Stimulated activated memory B cell treated with anti-CD40 and anti-IgM and Interleukin-4, amounts not matched to agents 10 μg/mL and 1 μg/mL and 100 μg/mL, for 72 hours (primary cell): ENCODE measurements at places on chromosomes 5 and 9.

- no peak for ATAC-seq
Observed at GRCh38 chr5:145960848-145961600, 24.6 kb downstream of the SH3RF2 start.

DNA sequence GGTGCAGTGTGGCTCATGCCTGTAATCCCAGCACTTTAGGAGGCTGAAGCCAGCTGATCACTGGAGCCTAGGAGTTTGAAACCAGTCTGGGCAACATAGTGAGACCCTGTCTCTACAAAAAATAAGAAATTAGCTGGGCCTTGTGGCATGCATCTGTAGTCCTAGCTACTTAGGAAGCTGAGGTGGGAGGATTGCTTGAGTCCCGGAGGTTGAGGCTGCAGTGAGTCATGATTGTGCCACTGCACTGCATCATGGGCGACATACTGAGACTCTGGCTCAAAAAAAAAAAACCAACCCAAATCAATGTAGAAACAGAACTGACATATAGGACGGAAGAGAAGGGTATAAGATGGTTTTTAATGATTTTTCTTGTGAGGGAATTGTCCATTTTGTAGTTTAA lies 27.7 kb downstream of the G3BP1 start:
- no peak for ATAC-seq

DNA sequence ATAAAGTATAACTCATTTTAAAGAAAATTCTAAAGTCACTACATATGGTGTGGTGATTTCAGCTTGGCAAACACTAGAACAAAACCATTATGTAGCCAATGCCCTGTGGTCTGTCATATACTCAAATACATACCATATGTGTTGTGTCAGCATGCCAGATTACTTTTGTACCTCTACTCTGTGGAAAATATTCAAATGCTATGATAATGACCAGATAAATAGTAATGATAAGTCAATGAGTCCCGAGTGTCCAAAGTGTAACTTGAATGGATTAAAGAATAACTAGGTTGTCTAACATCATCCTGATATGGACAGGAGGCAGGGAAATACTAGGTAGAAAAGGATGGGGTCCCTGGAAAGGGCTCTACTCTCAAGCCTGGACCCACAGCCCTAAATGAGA lies 58.0 kb upstream of the IL6ST start:
- no peak for ATAC-seq

DNA sequence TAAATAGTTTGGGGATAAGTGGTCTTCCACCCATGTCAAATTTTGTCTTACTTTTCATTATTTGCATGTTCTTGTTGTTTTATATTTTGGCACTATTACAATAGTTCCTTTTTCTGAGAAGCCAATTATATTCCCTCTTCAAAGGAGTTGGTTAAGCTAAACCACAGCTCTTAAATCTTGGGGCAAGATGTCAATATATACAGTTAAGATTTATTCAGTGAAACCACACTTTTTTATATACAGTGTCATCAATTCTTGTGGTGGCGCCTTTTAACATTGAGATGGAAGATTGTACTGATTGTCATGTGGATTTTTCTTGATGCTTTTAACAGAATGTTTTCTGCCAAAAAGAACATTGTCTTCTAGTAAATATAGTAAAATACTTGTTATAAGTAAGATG lies 104.1 kb downstream of the MTREX start:
- ATAC-seq = no peak

GRCh38 chr9:2559192-2560152 lies 62.1 kb upstream of the VLDLR start:
- peak; percentile 20 for ATAC-seq

GRCh38 chr9:106305428-106306133 lies 557.4 kb upstream of the ZNF462 start:
- ATAC-seq = no peak

DNA sequence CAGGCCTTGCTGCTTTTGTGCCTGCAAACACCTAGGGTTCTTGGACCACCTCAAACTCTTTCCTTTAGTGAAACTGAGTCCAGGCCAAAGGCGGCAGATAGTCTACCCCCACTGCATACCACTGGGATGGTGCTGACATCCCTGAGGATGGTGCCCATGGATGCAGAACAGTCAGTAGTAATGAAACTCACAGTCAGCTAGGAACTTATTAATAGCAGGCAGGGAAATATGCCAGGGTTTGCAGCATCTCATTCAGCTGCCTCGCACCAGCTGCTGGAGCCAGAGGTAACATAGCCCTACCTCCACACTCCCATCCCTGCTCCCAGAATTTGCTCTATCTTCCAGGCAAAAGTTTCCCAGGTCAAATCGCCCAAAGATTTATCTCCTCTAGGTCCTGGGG lies 189.1 kb downstream of the SREK1 start:
- no peak for ATAC-seq

GRCh38 chr9:81656004-81656403 lies 33.3 kb downstream of the TLE1 start:
- peak; percentile 98 for ATAC-seq

GRCh38 chr9:109143881-109144562 lies 23.0 kb downstream of the FRRS1L start:
- peak; percentile 67 for ATAC-seq

DNA sequence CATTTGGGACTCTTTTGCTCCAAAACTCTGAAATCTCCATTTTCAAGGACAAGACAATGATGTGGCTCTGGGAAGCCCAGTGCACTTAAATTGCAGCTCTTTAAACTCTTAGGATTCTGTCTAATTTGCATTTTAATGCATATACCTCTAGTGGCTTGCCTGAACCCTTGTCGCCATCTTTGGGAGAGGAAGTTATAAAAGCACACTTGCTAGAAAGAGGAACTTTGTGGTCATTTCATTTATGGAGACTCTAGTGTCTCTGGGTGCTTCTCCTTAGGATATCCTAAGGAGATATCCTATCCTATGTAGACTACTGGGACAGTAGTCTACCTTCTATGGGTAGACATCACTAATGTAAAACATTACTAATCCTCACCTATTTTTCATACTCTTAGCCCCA lies 77.3 kb upstream of the SLC1A3 start:
- no peak for ATAC-seq

- ATAC-seq = no peak
Observed at GRCh38 chr5:91928754-91929521, 545.8 kb upstream of the ARRDC3 start.

GRCh38 chr9:89710697-89711096 lies 105.9 kb downstream of the GADD45G start:
- no peak for ATAC-seq

- no peak for ATAC-seq
Observed at GRCh38 chr9:112157087-112157486, 18.0 kb downstream of the SUSD1 start.

DNA sequence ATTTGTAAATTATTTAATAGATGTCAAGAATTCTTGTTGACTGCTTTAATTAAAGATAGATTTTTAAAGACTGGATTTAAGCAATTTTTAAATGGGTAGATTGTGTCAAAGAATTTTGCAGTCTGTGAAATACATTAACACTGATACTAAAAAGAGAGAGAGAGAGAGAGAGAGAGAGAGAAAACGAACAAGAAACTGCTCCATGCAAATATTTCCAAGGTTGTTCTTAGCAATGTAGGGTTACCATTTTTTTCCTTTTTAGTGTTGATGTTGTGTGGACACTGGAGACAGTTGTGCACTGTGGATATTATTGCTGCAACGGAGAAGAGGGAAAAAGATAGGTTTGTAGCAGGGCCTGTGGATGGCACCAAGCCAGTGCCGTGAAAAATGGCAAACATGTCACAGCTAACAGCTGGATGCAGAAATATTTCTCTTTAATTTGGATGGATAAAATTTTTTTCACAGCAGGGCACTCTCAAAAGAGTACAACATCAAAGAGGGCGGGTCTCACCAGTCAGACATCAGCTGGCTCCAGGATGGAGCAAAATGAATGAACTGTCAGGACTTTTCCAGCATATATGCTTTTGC lies 58.2 kb downstream of the PRDM6 start:
- ATAC-seq = no peak

DNA sequence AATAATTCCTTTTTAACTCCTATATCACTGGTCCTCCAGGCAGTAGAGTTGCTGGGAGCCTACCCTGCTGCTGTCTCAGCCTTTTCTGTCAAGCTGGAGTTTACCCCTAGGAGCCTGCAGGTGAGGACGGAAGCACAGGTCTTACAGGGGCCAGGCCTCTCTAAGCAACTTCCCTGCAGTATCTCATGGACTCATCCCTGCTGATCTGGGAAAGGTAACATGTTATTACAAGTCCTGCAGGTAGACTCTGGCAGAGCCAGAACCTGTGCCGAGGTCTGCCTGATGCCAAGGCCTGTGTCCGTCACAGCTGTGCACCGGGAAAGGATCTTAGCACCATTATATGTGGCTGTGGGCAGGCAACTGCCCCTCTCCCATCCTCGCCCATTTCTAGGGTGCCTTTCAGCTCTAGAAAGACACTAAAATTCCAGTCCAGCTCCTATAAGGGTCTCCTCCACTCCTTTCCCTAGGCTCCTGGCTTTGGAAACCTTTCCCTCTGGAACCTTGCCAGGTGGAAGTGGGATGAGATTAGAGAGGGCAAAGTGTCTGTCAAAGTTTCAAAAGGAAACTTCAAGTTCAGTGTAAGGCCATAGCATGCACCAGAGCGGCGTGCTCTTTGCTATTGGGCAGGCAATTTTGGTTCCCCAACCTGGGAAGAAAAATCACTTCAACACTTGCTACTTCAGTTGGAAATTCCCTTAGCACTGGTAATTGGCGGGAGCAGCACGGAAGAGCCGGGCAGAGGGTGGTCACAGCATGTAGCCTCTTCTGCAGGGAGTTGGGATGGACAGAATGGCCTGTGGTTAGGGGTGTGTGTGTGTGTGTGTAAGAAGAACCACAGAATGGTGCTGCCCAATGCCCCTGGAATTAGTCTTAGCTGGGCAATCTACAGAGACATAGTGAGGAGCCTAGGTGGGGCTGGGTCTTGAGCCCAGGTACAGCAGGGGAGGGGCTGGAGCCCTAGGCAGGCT lies 17.5 kb downstream of the TMEM171 start:
- peak; percentile 40 for ATAC-seq

- ATAC-seq = no peak
Observed at GRCh38 chr5:102771435-102771834, 16.3 kb downstream of the PAM start.

- ATAC-seq = no peak
Observed at GRCh38 chr5:67234671-67235176, 38.1 kb upstream of the CD180 start.

GRCh38 chr5:68110264-68110663 lies 105.3 kb upstream of the PIK3R1 start:
- ATAC-seq = no peak

DNA sequence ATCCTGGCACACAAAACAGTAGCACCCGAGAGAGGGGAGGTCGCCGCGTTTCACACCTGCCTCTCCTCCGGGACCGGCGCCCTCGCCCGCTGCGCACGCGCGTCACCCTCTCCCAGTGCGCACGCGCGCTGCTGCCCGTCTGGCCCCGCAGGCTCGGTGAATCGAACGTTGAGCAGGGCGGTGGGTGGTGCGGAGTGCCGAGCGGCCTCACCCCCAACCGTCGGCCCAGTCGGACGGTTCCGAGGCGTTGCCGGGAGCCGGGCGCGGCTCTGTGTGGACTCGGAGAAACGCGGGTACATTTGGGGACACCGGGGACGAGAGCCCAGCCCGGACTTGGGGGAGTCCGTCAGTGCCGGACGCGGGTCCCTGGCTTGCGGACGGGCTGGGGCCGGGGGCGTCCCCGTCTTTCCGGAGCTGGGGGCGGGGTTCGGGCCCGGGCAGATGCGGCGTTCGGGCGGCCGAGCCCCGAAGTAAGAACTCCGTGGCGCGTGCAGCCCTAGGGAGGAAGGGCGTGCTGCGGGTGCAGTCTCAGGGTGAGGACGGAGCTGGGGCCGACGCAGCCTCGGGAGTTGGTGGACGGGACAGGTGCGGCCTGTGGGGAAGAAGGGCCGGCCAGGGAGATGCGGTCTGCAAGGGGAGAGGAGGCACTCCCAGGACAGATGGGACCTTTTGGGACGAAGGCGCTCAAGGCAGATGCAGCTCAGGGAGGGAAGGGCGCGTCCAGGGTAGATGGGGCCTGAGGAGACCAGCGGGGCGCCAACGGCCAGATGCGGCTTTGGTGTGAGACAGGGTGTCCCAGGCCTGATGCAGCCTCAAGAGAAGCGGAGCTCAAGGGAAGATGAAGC lies at the start of gene POMT1:
TSS of gene POMT1 (plus strand) at position 138 of the 845 bp plus-strand sequence. CDS start 1,301 bp downstream, outside the sequence.
- ATAC-seq = peak; percentile 91

DNA sequence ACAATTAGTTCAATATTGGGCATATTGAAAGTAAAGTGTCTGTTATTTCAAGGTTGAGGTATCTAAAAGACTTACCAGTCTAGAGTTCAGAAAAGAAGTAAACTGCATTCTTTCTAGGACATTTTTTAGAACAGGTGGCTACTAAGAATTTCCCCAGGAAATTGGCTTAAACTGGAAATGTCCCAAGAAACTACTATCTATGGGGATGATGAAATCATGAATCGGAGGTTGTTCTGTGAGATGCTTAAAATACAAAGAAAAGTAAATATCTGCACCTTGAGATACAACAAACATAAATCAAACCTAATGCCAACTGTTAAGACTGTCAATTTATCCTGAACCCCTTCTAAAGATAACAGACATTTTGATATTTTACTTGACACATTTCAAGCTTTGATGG lies 226.5 kb upstream of the NREP start:
- ATAC-seq = no peak

DNA sequence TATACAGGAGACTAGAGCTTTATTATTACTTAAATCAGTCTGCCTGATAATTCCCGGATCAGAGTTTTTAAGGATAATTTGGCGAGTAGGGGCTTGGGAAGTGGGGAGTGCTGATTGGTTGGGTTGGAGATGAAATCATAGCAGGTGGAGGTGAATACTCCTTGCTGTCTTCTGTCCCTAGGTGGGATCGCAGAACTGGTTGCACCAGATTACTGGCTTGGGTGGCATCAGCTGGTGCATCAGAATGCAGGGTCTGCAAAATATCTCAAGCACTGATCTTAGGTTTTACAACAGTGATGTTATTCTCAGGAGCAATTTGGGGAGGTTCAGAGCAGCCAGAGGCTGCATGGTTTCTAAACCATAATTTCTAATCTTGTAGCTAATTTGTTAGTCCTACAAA lies 68.1 kb downstream of the KIF4B start:
- ATAC-seq = no peak

GRCh38 chr9:37424686-37425297 lies 2.3 kb downstream of the GRHPR start:
- no peak for ATAC-seq

GRCh38 chr5:138544181-138545134 lies 1.4 kb upstream of the ETF1 start:
- no peak for ATAC-seq

GRCh38 chr5:159533197-159533596 lies 202.9 kb upstream of the IL12B start:
- no peak for ATAC-seq

GRCh38 chr5:61159836-61160235 lies 2.4 kb downstream of the SMIM15 start:
- no peak for ATAC-seq
